T-helper 9 cell (primary cell): ENCODE measurements at places on chromosomes 2 and 18.
A peak's percentile ranks its signal among the peaks of the same experiment; 100 is the strongest.

DNA sequence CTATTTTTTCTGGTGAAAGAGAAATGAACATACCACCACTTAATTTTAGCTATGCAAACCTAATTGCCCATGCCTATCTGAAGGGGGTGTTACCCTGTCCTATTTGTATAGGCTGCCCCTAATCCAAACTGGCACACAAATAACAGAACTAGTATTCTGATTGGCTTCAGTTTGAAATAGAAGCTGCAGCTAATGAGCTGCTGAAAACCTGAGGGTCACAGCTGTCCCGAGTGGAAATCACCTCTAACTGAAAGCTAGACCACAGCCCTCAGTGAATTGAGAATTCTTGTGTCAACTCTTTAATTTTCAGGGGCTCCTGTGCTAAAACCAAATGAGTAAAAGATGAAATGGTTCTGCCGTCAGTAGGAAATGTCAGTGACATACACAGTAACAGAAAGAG, 28.7 kb downstream of the CCDC141 start:
- no peak for DNase-seq

- peak; percentile 17 for DNase-seq
Measured at GRCh38 chr2:127064642-127065250, 42.2 kb downstream of the BIN1 start.

DNA sequence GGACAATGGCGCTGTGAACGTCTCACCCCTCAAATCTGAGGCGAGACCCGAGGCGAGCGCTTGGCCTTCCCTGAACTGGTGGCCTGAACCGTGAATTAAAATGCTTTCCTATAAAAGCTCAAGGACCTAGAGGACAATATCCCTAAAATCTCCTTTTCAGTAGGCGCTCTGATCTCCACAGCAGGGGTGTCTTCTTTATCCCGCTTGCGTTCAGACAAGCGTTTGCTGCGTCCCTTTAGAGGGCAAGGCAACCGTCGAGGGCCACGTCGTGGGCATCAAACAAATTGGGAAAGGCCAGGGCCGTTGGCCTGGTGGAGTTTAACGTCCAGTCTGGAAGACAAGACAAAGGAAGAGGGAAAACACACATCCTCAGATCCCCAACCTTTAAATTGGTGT, 1.3 kb upstream of the RAX start:
- no peak for DNase-seq

- no peak for DNase-seq
Measured at GRCh38 chr2:223751012-223751411, 86.4 kb downstream of the AP1S3 start.

GRCh38 chr2:67340133-67341011, 56.8 kb upstream of the ETAA1 start:
- DNase-seq = no peak

- DNase-seq = no peak
Measured at GRCh38 chr2:188199716-188200128, 92.0 kb upstream of the GULP1 start.

GRCh38 chr2:146978577-146979555, 866.0 kb upstream of the ACVR2A start:
- DNase-seq = no peak

GRCh38 chr2:20232837-20233207, 7.9 kb upstream of the SDC1 start:
- no peak for DNase-seq

- no peak for DNase-seq
Measured at GRCh38 chr2:229419158-229419557, 148.1 kb upstream of the PID1 start.

DNA sequence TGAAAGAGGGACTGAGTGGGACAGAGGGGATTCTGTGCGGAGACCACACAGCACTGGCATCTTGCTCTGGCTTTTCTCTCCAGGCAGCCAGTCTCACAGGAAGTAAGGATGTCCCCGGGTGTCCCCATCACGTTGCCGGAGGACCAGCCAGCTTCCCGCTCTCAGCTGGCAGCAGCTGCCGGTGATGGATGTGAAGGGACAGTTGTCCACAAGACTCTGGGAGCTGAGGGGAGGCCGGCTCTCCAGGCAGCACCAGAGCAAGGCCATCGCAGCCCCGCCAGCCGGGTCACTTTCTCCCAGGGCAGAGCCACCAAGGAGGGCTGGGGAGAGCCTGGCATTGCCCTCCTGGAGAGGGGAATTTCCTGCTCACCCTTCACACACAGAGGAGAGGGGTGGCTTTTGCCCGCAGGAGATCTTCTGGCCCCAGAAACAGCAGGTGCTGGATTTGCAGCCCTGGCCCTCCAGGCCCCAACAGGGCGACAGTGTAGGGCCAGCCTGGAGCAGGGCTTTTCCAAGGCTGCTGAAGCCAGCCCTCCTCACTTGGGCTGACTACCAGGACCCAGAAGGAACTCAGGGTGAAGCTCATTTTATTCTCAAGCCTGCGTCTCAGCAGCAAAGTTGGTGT, 24.0 kb upstream of the B3GNT7 start:
- DNase-seq = no peak

GRCh38 chr2:64610316-64610855, 43.3 kb downstream of the SERTAD2 start:
- no peak for DNase-seq

DNA sequence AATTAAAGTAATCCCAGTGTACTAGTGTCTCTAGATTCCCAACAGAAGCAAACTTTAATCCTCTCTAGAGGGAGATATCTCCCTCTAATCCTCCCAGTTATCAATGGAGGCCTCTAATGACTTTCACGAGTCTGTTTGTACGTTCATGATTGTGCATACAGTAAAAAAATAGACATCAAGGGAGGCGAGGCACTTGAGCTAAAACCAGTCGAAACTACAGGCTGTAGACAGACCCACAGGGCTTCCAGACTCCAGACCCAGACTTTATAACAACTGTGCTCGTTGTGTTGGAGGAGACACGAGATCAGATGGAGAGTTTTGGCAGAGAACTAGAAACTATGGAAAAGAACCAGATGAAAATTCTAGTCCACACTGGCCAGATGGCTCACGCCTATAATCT, 7.0 kb downstream of the DGKD start:
- no peak for DNase-seq

DNA sequence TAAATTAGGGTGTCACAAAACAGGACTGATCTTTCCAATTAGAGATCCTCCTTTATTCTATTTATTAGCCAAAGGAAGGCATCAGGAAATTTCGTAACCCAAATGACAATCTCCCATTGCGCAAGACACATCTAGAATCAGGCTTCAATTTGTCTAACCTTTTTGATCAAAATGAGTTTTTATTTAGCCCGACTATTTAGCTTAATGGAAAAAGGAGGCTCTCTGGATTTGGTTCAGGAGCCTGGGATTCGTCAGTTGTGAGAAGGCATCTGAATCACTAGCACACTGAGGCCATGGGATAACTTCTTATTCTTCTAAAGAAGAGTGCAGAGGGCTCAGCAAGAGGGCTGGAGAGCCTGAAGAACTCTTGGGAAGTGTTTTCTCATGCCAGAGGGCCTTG, 332.1 kb upstream of the ETAA1 start:
- no peak for DNase-seq

GRCh38 chr2:69385443-69386151, 1.4 kb downstream of the GFPT1 start:
- DNase-seq = no peak

DNA sequence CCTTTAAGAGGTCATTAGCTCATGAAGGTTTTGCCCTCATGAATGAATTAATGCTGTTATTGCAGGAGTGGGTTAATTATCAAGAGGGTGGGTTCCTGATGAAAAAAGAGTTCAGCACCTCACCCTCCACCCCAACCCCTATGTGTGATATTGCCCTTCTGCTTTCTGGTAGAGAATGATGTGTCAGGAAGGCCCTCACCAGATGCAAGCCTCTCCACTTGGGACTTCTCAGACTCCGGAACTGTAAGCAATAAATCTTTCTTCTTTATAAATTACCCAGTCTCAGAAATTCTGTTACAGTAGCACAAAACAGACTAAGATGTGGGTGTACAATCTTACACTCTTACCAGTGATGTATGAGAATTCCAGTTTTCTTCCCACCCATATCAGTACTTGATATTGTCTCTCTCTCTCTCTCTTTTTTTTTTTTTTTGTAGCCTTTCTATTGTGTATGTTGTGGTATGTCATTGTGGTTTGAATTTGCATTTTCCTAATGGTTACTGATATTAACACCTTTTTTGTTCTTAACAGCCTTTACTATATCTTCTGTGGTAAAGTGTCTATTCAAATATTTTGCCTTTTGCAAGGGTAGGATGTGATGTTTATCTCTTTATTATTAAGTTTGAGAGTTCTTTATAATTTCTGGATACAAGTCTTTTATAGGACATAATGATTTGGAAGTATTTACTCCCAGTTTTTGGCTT, 10.4 kb upstream of the MAP2 start:
- no peak for DNase-seq

DNA sequence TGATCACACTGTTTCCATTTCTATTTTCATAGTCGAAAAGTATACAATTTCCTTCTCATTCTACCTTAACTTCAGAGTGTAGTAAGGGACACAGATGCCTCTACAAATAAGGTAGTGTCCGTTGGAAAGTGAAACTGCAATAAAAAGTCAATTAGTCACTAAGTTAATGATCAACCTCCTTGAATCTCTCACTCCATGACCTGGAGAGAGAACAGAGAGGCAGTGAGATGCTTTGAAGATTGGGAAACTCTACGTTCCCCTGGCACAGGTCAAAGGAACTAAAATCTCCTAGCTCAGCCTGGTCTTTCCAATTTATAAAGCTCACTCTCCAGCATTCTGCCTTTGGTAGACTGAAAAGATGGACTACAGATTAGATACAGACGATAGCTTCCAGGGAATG, 153.8 kb upstream of the ACAA2 start:
- DNase-seq = no peak

DNA sequence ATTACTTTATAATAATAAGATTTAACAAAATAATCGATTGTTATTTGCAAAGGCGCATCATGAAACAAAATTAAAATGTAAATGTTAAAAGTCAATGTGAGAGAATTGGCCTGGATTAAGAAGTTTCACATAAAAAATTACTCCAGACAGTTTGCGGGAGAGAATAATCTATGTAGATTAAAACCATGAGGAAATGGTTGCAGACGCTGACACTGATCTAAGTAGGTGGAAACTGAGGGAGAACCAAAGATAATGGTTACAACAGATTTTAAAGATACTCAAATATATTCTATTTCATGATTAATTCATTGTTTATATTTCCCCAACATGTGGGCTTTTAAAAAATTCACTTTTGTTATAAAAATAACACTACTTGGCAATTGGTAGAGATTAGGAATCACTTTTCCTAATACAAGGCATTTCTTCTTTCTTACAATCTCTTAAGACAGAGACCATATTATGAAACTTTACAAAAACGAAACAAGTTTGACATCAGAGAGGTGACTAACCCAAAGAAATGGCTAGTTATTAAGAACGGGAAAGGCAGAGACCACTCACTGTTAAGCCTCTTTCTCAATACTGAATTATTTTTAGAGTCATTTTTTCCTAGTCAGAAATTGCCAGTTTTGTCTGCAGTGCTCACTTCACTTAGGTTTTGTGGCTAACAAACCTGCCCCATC, 1.6 kb downstream of the KANSL1L start:
- no peak for DNase-seq

GRCh38 chr2:111918383-111918806, 20.0 kb downstream of the MERTK start:
- DNase-seq = no peak

DNA sequence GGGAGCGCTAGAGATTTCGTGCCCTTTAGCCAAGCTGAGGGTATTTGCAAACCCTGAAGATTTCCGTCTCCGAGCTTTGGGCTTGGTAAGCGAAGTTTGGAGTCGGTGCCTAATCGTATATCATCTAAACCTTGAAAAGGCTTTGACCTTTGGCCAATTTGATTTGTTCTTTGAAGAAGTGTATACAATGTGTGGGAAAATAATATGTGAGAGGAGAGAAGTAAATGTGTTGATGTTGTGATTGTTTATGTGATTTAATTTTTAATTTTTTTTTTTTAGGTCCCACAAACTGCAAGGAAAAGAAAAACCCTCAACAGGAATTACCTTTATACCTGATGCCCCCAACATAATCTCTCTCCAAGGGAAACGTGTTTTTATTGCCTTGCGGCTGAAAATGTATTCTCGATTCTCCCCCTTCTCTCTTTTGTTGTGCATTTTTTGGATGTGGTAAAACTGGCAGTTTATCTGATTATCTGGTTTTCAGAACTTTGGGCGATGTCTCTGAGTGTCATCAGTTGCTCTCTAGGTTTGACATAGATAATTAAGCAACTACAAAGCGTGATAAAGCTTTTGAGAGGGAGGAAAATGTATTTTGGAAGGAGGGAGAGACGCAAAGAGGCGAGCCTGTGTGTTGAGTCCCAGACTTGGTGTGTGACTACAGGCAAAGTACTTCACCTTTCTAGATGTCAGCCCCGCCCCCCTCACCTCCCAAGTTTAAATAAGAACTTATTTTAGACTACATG, 912 bp upstream of the FBXO11 start:
- DNase-seq = peak; percentile 22

GRCh38 chr2:190407246-190407661, 901 bp upstream of the MFSD6 start:
- no peak for DNase-seq

- no peak for DNase-seq
Measured at GRCh38 chr18:24552218-24552617, 91.8 kb downstream of the HRH4 start.

- no peak for DNase-seq
Measured at GRCh38 chr2:212595036-212595654, 56.5 kb upstream of the ERBB4 start.

DNA sequence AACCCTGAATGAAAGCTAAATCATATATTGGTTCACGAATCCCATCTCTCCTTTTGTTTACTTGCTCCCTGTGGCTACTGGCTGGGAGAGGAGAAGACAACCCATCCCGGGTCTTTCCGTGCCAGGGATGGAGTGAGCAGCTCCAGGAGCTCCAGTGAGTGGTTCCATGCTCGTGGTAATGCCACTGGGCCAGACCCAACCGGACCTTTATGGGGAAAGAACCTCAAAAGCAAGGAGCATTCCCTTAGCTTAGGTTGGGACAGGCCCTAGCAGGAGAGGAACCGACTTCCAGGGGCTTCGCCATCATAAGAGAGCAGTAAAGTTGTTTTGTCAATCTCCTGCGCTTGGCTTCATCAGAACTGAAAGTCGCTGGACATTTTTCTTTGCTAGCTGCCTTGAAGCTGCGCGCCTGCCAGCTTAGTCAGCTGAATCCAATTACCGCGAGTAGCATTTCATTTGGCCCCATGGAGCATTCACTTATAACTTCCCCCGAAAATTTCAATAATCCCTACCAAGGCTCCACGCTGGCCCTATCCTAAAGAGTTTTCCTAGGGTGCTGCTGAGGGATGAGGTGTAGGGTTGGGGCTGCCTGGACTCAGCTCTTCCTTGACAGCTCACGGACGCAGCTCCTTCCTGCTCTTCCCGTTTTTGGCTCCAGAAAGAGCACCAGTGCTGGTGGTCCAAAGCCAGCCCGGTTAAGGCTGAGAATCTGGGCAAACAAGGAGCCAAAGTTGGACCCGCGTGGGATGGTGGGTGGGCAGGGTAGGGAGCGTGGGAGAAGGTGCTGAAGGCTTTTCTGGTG, 4.9 kb downstream of the HOXD3 start:
- no peak for DNase-seq

- no peak for DNase-seq
Measured at GRCh38 chr18:24704946-24705630, 244.7 kb downstream of the HRH4 start.
